ENCODE measurements at places on chromosomes 2 and 18. TPM values are rescaled to one million over a fixed set of nuclear protein-coding genes. Genes with fewer than 3 reads are reported as not detected.
A peak's percentile ranks its signal among the peaks of the same experiment; 100 is the strongest.

The NR4A2 gene
- total RNA-seq: 57.6 TPM

The FOXD4L1 gene
- total RNA-seq: not detected

The CCDC74B gene
- 3.0 TPM for total RNA-seq

The MEIS1 gene
- not detected for total RNA-seq

The HDLBP gene
- total RNA-seq: 259 TPM

The STPG4 gene
- not detected for total RNA-seq

The NYAP2 gene
- not detected for total RNA-seq

The AQP12B gene
- not detected for total RNA-seq

The RSAD2 gene
- 2.8 TPM for total RNA-seq

The IL36A gene
- not detected for total RNA-seq

The LIPG gene
- total RNA-seq: 0.27 TPM

The GCKR gene
- not detected for total RNA-seq

The MSGN1 gene
- not detected for total RNA-seq

The SFTPB gene
- total RNA-seq: not detected

- DNase-seq: no peak
Measured at GRCh38 chr18:31774477-31774785, 13.8 kb upstream of the SLC25A52 start.

GRCh38 chr2:173955004-173955403 lies 10.2 kb downstream of the SP3 start:
- DNase-seq: no peak

DNA sequence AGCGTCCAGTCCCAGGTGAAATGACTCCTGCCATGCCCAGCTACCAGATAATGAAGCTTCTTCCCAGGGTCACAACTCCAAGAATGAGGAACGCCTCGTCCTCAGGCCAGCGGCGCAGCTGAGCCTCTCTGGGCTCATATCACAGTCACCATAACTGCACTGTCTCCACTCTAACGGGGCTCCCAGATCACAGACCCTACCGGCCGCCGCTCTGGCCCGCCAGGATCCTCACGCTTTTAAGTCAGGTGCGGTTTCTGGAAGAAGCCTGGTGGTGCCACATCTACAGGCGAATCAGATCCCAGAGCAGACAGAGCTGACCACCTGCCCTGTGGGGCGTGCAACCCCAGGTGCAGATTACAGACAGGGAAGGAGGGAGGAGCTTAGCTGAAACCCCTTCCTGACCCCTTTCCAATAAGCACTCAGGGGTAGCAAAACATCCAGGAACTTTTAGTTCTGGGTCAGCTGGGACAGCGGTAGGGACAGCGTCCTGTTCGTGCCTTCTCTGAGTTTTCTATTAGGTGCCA lies 3.7 kb upstream of the ACKR3 start:
- DNase-seq: no peak

DNA sequence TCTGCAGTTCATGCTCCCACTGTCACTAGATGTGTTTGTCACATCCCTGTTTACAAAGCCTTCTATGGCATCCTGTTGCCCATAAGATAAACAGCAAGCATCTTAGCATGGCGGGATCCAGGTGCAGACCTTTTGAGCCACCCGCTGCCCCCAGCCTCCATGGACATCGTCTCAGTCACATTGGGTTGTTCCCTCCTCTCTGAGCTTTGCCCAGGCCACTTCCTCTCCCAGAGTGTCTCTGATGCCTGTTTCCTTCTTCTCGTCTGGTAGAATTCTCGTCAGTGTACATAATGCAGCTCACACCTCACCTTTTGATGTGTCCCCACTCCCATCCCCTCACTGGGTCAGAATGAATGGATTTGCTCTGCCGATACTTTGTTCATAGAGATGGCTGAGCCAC lies 239.0 kb upstream of the APCDD1 start:
- DNase-seq: no peak

GRCh38 chr2:27689424-27689823 lies 25.7 kb downstream of the SLC4A1AP start:
- DNase-seq: no peak

- no peak for DNase-seq
Measured at GRCh38 chr18:10798727-10799550, 273.1 kb downstream of the NAPG start.

DNA sequence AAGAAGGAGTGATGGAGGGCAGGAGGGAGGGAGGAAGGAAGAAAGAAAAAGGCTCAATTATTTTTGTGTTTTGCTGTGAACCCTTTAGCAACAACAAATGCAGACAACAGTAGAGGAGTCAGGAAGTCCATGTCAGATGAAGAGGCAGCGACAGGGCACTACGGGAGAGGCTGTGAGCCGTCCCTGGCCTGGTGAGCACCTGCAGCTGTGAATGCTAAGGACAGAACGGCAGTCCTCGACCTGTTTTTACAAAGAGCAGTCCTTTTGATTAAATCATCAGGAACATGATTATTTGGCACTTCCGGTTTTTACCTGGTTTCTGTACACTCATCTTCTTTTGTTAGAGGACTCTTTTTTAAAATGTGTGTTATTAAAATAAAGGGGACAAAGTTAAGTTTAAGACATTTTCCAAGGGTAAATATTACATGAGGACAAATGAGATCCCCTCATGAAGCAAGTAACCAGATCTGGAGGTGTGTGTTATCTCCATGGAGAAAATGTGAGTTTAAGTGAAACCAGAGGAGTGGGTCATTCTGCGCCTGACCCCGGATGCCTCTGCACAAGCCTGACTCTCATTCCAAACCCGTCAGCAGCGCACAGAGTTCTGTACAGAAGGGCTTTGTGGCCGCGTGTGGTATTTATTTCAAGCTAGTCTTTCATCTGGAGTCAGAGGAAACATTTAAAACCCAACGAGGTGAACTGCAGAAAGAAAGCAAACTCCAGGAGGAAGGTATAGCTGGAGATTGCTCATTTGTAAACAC lies 492.5 kb downstream of the SOX11 start:
- DNase-seq: no peak

DNA sequence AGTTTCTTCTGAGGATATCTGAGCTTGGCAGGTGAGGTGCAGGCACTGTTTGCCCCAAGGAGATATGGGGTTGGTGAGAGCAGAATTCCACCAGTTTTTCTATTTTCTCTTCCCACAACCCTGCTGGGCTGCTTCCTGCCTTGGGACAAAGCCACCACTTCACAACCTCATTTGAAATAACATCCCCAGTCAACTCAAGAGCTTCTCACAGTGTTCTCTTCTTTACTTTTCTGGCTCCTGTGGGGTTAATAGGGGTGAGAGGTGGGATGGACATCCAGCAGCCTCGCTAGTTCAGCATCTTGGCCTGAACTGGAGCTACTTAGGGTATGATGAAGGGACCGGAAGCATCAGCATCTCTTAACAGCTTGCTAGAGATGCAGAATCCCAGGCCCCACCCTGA lies 106.3 kb downstream of the SLC4A3 start:
- no peak for DNase-seq

- DNase-seq: no peak
Measured at GRCh38 chr2:4020153-4020552, 316.8 kb downstream of the DCDC2C start.

- no peak for DNase-seq
Measured at GRCh38 chr18:54102123-54102522, 122.3 kb downstream of the MBD2 start.

DNA sequence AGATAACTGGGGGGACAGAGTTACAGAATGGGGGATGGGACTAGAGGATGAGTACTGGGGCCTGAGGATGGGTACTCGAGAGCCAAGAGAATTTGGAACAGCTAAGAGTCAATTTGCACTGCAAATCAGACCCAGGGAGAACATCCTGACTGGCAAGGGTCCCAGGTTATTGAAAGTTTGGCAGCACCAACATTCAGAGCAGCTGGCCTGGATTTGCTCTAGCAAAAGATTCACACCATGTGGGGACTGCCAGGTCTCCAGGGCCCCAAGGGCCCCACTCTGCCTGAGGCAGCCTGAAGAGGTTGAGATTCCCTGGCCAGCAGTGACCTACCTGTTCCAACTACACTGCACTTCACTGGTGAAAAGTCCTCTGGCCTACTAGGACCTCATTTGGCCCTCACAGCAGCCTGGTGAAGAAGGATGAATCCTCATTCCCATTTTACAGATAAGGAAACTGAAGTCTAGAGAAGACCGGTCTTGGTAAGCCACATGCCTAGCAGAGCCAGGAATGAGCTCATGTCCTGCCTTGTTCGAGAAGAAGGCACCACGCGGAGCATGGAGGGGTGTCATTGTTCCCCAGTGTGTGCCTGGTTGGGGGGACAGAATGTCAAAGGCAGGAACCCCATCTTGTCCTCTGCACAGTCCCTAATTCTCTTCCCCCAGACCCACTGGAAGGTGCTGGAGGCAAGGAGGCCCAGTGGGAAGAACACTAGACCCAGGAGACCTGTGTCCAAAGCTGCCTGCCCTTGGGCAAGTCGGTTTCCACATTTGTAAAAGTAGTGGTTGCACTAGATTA lies 258.6 kb downstream of the TNS1 start:
- no peak for DNase-seq

DNA sequence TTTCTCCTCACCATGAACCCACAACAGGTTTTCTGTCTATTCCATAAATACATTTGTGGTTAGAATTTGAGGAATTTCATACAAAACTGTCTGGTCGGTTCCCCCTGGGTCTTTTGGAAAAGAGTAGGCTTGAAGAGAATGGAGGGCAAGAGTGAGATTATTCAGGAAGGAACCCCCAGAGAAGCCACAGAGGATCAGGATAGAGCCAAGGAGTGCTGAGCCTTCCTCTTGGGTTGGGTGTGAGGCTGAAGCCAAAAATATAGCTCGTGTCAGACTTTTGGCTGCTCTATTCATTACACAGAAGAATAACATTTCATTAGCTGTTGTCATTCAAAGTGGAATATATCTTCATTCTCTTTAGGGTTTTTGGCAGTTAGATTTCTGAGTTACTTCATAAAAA lies 45.9 kb upstream of the YES1 start:
- DNase-seq: no peak

- DNase-seq: no peak
Measured at GRCh38 chr2:144833075-144833637, 313.2 kb upstream of the ZEB2 start.

- DNase-seq: no peak
Measured at GRCh38 chr2:216300906-216301305, 71.4 kb downstream of the MARCHF4 start.

DNA sequence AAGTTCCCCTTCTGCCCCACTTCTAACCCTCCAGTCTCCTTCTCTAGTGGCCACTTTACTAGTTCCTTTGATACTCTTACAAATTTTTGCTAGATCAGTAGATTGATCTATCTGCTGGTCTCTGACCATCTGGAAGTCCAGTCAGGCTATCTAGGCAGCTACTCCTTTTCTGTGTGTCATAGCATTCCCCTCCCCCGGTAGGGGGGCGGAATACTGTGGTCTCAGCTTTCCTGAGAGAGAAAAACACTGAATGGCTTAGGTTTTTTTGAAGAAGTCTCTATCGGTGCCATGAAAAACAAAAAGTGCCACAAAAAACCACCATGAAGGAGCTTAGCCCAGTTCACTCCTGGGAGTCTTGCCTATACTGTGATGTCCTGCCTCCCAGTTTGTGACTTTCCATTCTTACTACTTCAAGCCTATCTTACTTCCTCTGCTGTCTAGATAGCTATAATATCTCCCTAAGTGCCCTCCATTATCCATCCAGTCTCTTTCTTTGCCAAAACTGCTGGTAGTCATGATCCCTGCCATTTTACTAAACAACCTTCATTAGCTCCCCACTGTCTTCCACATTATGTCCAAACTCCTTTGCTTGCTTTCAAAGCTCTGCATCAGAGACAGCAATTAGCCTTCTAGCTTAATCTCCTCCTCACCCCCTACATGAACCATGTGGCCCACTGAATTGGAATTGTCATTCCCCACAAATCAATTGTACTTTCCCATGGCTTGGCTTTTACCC lies 29.9 kb downstream of the TPGS2 start:
- no peak for DNase-seq

DNA sequence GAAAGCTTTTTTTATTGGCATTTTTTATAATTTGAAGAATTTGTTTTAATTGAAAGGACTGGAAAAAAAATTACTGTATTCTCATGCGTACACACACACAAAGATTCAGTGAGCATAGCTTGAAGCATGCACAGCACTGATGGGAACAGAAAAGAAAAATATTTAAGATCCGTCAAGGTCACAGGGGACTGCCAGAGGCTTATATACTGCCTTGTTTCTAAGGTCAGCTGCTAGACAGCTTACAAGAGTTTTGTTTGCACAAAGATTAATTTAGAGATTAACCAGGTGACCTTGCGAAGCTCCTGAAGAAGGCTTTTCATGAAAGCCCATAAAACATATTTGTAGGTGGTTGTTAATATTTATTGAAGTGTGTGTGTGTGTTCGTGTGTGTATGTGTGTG lies 396.3 kb downstream of the TRIB2 start:
- no peak for DNase-seq

GRCh38 chr2:135997380-135997779 lies 12.0 kb upstream of the DARS1 start:
- peak; percentile 52 for DNase-seq

- no peak for DNase-seq
Measured at GRCh38 chr2:24886126-24886501, 33.9 kb downstream of the ADCY3 start.

DNA sequence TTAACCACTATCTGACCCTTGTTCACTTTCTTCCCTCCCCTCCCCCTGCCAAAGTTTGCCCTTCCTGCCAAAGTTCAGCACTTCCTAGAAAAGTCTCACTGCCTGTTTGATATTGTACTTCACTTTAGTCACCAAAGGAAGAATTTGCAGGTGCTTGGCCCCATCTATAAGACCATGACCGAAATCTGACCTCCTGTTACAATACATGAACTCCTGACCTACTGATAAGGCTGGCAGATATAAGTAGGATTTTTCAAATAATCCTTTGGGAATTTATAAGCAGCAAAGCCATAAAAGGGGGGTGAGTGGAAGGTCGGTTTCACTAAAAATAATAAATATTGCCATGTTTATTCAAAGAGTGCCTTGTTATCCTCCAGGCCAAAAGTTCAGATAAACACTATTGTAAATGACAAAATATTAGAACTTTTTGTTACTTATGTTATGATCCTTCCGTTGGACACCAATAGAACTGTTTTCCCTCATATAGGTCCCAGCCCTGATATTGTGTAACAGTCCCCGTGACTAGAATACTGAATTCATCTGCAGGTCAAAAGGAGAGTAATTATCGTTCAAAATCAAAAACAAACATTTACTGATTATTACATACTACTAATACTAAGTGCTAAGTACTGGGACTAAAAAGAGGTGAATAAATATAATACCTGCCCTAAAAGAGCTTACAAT lies 277.6 kb downstream of the EXOC6B start:
- no peak for DNase-seq

DNA sequence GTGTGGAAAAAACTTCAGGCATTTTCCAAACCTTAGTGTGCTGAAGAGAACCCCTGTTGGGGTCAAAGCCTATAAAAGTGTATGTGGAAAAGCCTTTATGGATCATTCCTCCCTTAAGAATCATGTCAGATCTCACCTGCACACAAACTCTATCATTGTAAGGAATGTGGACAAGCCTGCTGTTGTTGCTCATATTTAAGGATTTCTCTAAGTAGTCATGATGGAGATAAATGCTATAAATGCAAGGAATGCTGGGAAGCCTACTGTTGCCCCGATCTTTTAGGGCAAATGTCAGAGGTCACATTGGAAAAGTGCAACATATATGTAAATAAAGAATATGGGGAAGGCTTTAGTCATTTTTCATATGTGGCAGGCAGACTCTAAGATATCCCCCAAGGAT lies 129.5 kb downstream of the ICOS start:
- DNase-seq: no peak

- no peak for DNase-seq
Measured at GRCh38 chr18:42414756-42415454, 459.9 kb downstream of the PIK3C3 start.

Data from activated CD8-positive, alpha-beta T cell treated with anti-CD3 and anti-CD28 coated beads for 36 hours (primary cell).